ENCODE measurements at places on chromosomes 1 and 21.

- no peak for DNase-seq
These were observed 73.2 kb downstream of the ADGRL2 start for GRCh38 chr1:81873946-81874345.

- no peak for DNase-seq
These were observed 20.5 kb downstream of the COL6A1 start for GRCh38 chr21:46001821-46002681.

GRCh38 chr1:31510853-31511789, 65.2 kb upstream of the TINAGL1 start:
- DNase-seq: no peak

- peak; percentile 51 for DNase-seq
These were observed 1.7 kb upstream of the ZBTB18 start for GRCh38 chr1:244049162-244050013.

DNA sequence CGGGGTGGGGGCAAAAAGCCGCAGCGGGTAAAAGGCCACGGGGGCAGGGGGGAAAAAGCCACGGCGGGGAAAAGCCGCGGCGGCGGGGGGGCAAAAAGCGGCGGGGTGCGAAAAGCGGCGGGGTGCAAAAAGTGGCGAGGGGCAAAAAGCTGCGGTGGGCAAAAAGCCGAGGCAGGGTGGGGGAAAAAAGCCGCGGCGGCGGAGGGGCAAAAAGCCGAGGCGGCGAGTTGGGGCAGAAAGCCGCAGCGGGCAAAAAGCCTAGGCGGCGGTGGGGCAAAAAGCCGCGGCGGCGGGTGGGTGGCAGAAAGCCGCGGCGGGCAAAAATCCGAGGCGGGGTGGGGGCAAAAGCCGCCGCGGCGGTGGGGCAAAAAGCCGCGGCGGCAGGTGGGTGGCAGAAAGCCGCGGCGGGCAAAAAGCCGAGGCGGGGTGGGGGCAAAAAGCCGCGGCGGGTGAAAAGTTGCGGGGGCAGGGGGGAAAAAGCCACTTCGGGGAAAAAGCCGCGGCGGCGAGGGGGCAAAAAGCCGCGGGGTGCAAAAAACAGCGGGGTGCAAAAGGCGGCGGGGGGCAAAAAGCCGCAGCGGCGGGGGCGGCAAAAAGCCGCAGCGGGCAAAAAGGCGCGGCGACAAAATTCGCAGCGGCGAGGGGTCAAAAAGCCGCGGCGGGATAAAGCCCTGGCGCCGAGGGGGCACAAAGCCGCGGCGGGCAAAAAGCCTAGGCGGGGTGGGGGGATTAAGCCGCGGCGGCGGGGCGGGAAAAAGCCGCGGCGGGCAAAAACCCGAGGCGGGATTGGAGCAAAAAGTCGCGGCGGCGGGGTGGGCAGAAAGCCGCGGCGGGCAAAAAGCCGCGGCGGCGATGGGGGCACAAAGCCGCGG, 3901.2 kb downstream of the SRGAP2C start:
- DNase-seq: peak; percentile 36
